ENCODE measurements at places on chromosomes 5 and 9.

- no peak for DNase-seq
Observed at GRCh38 chr5:58327289-58327688, 132.6 kb downstream of the PLK2 start.

DNA sequence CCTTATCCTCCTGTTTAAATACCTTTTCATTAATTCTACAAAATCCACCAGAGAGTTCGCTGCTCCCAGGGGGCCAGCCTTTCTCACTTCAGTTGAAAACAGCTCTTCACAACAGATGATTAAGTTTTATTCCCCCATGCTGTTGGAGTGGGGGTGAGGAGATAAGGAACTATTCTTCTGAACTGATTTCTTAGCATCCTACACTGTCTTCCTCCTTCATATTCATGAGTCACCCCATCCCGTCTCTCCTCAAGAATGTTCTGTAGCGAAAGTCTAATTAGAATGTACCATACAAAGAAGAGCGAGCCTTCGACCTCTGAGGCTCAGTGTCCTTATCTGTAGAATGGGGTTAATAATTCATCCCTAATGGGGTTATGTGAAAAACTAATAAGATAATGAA lies 138.0 kb downstream of the PIK3R1 start:
- no peak for DNase-seq

DNA sequence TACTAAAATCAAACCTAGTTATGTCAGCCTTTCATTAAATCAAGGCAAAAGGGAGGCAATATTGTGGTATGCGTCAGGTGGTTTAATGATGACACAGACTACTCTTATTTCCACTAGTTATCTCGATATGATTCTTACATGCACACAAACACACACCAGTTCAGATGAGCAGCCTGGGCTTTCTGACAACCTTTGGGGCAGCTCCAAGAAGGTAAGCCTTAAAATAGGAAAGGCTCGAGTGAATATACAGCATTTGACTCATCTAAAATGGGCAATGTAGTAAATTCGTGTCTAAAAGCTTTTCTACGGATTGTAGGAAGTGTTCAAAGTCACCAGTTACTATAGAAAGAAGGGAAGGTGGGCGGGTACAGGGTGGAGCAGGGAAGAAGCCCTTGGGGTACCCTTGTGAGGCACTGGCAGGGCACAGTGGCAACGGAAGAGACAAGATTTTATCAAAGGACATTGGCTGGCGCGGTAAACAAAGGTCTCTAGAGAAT lies 1.9 kb downstream of the ANKH start:
- no peak for DNase-seq

DNA sequence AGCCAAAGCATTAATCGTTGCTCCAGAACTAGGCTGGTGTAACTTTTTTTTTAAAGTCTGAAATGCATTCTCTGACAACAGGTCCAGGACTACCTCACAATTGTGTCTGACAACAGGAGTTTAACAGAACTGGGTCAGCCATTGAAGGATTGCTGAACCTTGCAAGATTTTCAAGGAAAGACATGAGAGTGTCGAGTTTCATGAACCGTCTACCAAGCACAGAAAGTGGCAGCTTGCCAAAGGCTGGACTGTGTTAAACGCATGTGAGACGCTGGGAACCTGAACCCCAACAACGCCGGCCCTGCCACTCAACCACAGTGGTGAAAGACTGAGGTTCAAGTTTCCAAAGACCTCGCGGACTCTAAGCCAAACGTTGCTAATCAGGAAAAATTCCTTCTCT lies 79.1 kb downstream of the LHFPL2 start:
- peak; percentile 93 for DNase-seq

DNA sequence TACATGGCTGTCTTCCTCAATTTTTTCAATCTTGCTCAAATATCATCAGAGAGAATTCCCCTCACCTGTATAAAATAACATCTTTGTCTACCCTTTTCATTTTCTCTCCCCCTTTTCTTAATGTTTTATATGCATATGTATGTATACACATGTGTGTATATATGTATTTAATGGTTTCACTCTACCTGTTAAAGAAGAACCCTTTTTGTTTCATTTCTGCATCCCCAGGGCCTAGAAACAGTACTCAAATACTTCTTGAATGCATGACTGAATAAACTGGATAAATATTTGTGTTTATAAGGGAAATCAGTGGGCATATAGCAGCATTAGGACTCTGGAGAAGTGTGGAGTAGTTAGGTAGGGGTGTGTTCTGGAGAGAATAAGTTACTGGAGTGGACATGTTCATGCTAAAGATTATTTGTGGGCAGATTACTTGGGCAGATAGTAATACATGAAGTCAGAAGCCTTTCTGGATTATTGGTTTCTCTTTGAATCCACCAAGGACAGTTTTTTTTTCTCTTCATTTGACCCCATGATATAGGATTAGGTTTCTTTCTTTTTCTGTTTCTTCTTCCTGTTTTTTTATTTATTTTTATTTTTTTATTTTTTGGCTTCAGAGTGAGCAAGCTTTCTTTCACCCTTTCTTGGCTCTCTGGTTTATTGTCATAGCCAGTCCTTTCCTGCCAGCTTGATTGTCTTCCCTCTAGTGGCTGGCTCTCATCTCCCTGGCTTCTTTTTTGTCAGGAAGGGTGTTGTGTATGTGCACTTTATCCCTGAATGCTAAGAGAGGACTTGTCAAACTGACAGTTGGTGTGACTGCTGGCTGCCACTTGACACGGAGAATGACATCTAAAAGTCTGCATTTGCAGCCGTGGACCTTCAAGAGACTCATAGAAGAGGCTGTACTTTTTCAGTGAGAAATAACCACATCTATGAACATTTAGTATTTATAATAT lies 89.3 kb downstream of the ZCCHC7 start:
- DNase-seq: no peak

DNA sequence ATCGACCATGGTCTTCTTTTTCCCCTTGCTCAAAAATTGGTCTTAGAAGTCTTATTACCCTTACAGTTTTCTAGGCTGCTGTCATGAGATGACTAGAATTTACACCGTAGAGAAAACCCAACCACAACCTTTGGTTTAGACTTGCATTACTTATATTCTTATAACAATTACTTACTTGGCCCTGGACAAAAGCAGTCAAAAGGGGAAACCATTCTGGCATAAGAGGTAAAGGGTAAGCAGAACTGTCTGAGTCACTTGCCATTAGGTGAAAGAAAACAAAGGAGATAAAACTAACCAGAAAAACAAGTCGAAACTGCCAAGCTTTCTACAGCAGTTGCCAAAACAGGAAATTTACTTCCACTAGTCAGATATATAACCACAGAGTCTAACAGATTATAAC lies 17.9 kb downstream of the TMEM245 start:
- DNase-seq: no peak

- no peak for DNase-seq
Observed at GRCh38 chr9:91155746-91156376, 205.9 kb downstream of the AUH start.

GRCh38 chr5:151173711-151174611 lies 16.4 kb upstream of the ANXA6 start:
- DNase-seq: no peak

GRCh38 chr9:121771851-121772599 lies 120.6 kb downstream of the DAB2IP start:
- DNase-seq: no peak

GRCh38 chr5:75656311-75657003 lies 45.2 kb downstream of the ANKDD1B start:
- peak; percentile 47 for DNase-seq

DNA sequence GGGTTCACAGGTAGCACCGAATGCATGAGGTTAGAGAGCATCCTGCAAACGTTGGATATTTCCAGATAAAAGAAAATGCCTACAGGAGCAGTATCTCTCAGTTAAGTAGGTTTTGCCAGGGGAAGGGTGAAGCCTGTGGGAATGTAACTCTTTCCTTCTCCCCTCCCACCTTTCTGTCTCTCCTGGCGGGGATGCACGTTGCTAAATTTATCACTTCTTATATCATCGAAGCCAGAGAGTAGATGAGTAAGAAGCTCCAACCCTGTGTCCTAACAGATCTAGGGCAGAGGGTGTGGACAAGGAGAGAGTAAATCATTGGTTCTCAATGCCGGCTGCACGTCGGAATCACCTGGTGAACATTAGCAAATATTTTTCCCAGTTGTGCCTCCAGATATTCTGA lies 457.5 kb downstream of the ENC1 start:
- no peak for DNase-seq

- DNase-seq: no peak
Observed at GRCh38 chr5:93904917-93905316, 163.5 kb upstream of the POU5F2 start.

- DNase-seq: no peak
Observed at GRCh38 chr9:101469026-101469425, 33.5 kb upstream of the ALDOB start.

DNA sequence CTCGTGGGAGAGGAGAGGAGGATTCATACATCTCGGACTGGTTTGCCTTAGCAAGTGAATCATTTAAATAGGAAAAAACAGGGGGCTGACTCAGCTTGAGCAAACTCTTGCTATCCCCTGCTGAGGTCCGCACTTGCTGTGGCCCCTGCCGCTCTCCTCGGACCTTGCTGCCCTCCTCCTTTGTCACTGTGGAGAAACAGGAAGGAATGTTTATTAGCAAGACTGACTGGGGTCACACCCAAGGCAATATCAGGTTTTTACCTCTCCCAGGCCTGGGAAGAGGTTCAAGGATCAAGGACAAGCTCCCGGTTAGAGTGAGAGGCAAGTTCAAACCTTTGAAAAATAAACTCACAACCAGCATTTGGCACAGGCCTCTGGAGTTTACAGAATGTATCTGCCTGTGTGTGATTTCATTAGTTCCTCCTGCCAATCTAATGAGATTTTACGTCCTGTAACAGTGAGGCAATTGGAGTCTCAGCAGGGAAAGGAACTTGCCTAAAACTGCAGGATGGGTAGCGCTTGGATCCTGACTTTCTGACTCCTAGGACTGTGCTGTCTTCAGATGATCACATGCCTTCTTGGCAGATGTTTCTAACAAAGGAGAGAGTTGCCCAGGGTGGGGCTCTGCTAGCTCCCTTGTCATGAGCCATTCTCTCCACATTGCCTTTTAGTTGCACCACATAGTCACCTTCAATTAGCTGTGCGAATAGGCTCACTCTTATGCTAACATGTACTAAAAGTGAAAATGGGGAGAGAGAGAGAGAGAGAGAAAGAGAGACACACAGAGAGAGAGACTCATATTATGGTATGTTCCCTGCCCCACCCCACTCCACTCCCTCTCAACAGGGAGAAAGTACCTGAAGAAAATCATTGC lies 108.6 kb upstream of the CDKN2B start:
- no peak for DNase-seq

DNA sequence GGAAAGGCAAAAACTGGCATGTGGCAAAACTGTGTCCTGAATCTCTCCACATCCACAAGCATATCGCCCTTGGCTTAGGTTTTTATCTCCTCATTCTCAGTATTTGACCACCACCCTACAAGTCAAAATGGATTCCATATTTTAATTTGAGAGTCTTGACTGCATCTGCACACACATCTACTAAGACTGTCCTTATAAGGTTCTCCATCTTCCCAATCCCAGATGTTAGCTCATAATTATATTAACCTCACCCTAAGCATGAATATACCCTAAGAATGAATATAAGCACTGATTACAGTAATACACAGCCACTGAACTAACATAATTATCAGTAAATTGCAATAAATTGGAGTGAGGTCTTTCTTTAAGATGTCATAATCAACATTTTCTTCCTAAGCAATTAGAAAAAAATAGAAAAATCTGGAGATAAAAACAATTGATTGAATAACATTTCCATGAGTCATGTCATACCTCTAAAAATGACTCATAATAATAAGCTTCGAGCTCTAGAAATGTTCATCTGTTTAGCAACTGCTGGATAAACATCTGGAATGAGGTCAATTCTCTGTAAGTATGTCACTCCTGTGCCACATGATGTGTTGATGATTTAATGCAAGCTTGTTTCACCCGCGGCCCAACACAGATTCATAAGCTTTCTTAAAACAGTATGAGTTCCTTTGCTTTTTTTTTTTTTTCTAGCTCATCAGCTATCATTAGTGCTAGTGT lies 39.9 kb upstream of the PAM start:
- DNase-seq: no peak

DNA sequence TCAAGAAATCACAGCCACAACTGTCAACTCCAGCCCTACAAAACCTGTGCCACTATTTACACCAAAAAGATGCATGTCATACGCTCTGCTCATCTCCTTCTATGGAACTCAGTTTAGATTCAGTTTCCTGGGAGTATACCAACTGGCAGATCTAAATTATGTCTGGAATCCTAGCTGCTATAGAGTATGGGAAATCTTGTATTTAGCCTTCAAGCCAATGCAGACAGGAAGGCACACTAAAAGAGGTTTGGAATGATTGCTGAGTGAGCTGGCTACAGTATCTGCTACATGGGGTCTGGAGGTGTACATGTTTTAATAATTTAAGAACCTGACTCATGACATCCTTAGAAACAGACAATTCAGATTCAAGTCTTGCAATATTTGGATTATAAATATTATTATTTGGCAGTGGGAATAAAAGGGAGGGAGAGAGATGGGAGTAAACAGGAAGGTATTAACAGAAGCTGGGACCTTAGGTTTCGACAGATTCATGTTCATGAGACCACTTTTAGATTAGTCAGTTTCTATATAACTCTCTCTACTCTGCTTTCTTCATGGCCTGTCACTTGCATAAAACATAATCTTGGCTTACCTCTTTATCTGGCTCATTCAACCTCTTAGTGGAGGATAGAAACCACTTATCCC lies 178.8 kb upstream of the HAPLN1 start:
- no peak for DNase-seq

- no peak for DNase-seq
Observed at GRCh38 chr9:85024374-85024773, 354.8 kb downstream of the NTRK2 start.

DNA sequence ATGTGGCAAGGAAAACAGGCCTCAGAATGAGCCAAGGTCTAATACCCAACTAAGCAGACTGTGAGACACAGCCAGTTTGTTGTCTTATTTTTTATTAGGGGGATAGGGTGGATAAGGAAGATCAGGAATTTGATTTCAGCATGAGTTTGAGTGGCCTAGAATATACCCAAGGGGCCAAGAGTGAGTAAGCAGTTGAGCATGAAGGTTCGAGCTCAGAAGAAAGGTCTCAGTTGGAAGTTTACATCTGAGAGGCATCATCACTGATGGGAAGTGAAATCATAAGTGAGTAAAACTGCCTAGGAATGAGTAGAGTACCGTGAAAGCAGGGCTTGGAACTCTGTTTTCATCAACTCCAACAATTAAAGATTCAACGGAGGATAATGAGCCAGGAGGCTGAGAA lies 12.6 kb downstream of the PSMD5 start:
- DNase-seq: no peak

GRCh38 chr9:98877311-98877710 lies 66.4 kb upstream of the COL15A1 start:
- DNase-seq: no peak
